Thyroid gland (tissue), 4 donors: ENCODE measurements at places on chromosomes 6 and 20. TPM values are rescaled to one million over a fixed set of nuclear protein-coding genes. Genes with fewer than 3 reads are reported as not detected.
A peak's percentile ranks its signal among the peaks of the same experiment; 100 is the strongest.

CD24 gene
- total RNA-seq: 1,557 TPM

DNA sequence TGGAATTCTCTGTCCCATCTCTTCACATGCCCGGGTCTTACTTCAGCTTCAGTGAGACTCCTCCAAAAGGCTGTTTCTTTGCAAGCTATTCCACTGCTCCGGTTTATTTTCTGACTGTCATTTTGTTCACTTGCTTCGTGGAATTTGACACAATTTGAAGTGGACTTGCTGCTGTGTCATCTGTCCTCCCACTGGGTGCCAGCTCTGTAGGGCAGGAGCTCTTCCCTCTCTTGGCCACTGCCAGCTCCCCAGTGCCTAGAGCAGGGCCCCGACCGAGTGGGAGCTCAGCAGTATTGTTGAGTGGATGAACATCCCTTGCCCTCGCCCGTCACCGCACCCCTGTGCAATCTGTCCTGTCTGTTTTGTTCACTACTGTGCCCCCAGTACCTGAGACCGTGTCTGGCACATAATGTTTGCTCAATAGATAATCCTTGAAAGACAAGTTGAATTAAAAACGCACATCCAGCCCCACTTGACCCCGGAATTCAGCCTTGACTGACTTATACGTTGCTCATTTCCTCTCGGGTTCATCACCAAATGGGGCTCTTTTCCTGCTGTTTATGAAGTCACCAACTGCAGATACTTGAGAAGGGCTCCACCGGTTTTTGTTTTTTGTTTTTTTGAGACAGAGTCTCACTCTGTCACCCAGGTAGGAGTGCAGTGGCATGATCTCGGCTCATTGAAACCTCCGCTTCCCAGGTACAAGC, 170.3 kb upstream of the KCNG1 start:
- DNase-seq: no peak
- H3K4me3 ChIP-seq: no peak overlapping the region
- H3K27ac ChIP-seq: no peak overlapping the region
- H3K4me1 ChIP-seq: no peaks in the 10 kb centered on the region
- no peaks in the 10 kb centered on the region for H3K36me3 ChIP-seq

- no peak for DNase-seq
- H3K4me1 ChIP-seq: no peaks in the 10 kb centered on the region
- H3K27ac ChIP-seq: no peak overlapping the region
- no peaks in the 10 kb centered on the region for H3K27me3 ChIP-seq
Observed at GRCh38 chr6:111793711-111794111, 79.5 kb downstream of the FYN start.

- H3K4me3 ChIP-seq: peak overlapping the region; percentile 27
- peak overlapping the region; percentile 74 for H3K27ac ChIP-seq
- H3K36me3 ChIP-seq: no peaks in the 10 kb centered on the region
- no peaks in the 10 kb centered on the region for H3K27me3 ChIP-seq
- peak; percentile 9 for DNase-seq
Observed at GRCh38 chr6:32254761-32255198, 30.9 kb upstream of the NOTCH4 start.

DNA sequence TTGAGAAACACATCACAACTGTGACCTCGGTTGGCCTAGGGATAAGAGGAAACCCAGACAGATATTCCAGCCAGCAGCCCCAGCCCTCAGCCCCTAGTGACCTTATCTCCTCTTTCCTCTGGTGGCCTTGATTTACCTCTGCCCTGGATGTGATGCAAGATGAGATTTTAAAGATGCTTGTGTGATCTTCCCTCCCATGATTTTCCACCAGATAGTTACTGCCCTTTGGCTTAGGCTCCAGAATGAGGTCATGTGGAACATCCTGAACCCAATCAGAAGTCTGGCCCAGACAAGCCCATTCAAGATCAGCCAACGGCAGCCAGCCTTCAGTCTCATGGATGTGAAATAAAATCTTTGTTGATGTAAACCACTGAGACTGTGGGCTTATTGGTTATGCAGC, 104.0 kb downstream of the BANF2 start:
- H3K36me3 ChIP-seq: no peaks in the 10 kb centered on the region
- no peak for DNase-seq
- H3K27me3 ChIP-seq: no peaks in the 10 kb centered on the region
- H3K4me3 ChIP-seq: no peak overlapping the region

- DNase-seq: no peak
- no peak overlapping the region for H3K4me3 ChIP-seq
- H3K4me1 ChIP-seq: peaks cover 4% of the 10 kb centered on the region
- no peaks in the 10 kb centered on the region for H3K36me3 ChIP-seq
- no peak overlapping the region for H3K27ac ChIP-seq
Observed at GRCh38 chr20:4959592-4959991, 41.7 kb downstream of the SLC23A2 start.

CYP39A1 gene
- 18.3 TPM for total RNA-seq

DNA sequence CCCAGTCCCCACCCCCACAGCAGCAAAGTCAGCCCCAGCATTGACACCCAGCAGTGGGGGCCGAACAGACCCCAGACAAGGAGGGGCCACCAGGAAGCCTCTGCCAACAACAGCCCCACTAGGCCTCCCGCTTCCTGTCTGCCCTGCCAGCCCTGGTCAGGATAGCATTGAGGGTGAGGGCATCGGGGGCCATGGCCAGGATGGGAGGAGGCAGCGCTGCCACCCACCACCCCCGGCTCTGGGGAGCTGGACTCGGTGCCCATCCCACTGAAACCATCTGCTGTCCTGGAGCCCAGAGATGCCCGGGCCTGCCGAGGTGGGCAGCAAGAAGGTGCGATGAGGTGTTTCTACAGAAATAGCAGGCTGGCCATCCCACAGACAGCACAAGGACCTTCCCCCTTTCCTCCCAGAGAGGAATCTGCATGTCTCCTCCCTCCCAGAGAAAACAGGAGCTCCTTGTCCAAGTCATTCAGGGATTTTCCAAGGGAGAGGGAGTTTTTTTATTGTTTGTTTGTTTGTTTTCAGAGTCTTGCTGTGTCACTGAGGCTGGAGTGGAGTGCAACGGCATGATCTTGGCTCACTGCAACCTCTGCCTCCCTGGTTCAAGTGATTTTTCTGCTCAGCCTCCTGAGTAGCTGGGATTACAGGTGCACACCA, 62.1 kb upstream of the BHLHE23 start:
- no peak for DNase-seq
- no peak overlapping the region for H3K4me3 ChIP-seq
- H3K4me1 ChIP-seq: no peaks in the 10 kb centered on the region
- peaks cover 13% of the 10 kb centered on the region for H3K27me3 ChIP-seq

ETV7 gene
- total RNA-seq: not detected

DNA sequence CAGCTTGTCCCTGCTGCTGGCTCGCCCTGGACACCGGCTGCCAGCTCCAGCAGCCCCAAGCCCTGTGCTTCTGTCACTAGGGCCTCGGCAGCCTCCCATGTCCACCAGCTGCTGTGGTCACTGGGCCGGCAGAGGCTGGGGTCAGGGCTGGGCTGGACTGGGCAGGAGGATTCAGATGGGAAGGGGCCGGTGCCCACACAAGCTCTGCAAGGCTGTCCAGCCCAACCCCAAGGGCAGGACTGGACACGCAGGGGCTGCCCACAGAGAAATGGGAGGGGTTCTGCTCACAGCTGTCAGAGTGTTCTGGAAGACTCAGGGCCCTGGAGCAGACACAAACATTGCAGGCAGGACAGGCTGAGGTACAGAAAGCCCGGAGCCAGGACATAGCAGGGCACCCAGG, 65.6 kb downstream of the ADNP start:
- no peak overlapping the region for H3K4me3 ChIP-seq
- no peaks in the 10 kb centered on the region for H3K36me3 ChIP-seq
- DNase-seq: no peak
- H3K4me1 ChIP-seq: no peaks in the 10 kb centered on the region
- H3K27ac ChIP-seq: no peak overlapping the region

DNA sequence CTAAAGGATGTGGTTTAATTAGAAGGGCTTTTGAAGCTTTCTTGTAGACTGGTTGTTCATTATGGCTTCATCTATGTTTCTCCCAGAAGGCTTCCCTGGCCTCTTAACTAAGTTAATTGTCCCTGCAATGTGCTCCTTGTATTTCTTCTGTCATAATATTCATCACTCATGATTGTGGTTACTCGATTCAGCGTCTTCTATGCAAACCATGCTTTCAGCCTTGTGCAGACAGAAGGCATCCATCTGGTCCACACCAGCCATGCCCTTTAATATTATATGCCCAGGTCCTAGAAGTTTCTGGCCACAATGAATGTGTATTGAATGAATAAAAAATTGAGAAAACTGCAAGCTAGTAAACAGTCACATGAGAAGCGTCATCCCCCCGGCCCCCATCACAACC, 163.2 kb downstream of the KHDC1L start:
- H3K27me3 ChIP-seq: no peaks in the 10 kb centered on the region
- H3K4me1 ChIP-seq: no peaks in the 10 kb centered on the region
- no peak for DNase-seq
- no peaks in the 10 kb centered on the region for H3K36me3 ChIP-seq
- H3K27ac ChIP-seq: no peak overlapping the region
- H3K4me3 ChIP-seq: no peak overlapping the region

DNA sequence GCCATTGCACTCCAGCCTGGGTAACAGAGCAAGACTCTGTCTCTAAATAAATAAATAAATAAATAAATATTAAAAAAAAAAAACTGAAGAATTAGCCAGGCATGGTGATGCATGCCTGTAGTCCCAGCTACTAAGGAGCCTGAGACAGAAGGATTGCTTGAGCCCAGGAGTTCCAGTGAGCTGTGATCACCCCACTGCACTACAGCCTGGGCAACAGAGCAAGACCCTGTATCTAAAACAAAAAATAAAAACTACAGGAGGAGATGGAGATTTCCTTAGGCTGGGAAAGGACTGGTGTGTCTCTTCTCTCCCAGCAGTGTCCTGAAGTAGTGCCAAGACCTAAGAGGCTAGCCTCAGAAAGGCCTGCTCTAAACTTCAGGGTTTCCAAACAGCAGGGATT, 8.1 kb upstream of the GTF3C6 start:
- DNase-seq: no peak
- H3K4me1 ChIP-seq: peaks cover 11% of the 10 kb centered on the region
- no peaks in the 10 kb centered on the region for H3K36me3 ChIP-seq
- no peak overlapping the region for H3K4me3 ChIP-seq

- H3K36me3 ChIP-seq: no peaks in the 10 kb centered on the region
- no peak overlapping the region for H3K4me3 ChIP-seq
- H3K4me1 ChIP-seq: no peaks in the 10 kb centered on the region
Observed at GRCh38 chr6:128981716-128982115, 98.8 kb downstream of the LAMA2 start.

GRCh38 chr20:63447320-63447719, 25.1 kb downstream of the KCNQ2 start:
- no peak overlapping the region for H3K4me3 ChIP-seq
- no peaks in the 10 kb centered on the region for H3K4me1 ChIP-seq
- no peak overlapping the region for H3K27ac ChIP-seq
- DNase-seq: no peak

DNA sequence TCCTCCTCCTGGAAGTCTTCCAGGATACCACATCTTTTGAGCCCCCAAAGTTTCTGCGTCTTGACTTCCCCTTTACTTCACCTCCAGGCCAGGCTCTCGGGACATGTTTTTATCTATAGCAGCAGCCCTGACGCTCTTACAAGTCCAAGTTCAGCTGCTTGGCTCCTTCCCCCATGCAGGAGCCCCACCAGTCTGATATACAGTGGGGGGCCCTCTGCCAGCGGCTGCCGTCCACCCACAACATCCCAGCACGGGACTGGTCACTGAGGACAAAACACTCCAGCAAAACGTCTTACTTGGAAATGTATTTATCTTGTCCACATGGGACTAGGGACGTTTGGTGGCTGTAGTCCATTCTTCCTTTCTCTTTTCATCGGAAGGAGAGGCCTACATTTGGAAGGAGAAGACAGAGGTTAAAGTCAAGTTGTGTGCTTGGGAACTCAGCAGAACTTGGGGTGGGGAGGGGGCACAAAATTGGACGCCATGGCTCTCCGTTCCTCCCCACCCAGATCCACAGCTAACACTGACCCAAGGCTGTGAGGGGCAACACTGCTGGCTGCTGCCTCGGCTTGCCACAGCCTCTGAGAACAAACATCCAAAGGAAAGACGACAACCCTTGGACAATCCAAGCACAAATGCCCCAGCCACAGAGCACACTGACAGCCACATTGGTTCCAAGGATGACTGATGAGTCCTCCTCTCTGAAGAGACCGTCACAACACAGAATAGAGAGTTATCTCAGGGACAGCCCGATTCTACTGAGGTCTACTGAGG, 79.2 kb downstream of the PRND start:
- H3K4me1 ChIP-seq: no peaks in the 10 kb centered on the region
- H3K27me3 ChIP-seq: no peaks in the 10 kb centered on the region
- H3K36me3 ChIP-seq: peaks cover 4% of the 10 kb centered on the region
- no peak for DNase-seq
- no peak overlapping the region for H3K4me3 ChIP-seq

KIF6 gene
- total RNA-seq: 1.1 TPM

- no peak overlapping the region for H3K27ac ChIP-seq
- no peaks in the 10 kb centered on the region for H3K4me1 ChIP-seq
- H3K27me3 ChIP-seq: peaks cover 3% of the 10 kb centered on the region
- DNase-seq: no peak
- no peaks in the 10 kb centered on the region for H3K36me3 ChIP-seq
Observed at GRCh38 chr6:98047871-98048270, 764.9 kb upstream of the MMS22L start.

DNA sequence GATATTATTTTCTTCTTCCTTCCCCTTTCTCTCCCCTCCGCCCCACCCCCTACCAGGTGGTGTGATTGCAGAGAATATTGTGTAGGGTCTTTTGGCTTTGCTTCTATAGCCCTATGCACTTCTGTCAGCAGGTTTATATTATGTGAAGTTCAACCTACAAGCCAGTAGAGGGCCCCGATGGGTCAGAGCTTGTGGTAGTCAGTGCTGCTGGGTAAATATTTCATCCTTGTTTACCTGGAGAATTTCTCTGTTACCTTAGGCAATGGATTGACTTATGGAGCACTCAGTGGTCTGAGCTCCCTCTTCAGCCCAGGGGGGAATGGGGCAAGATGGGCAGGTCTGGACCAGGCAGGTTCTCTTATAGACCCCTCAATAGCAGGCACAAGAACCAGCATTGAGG, 720.9 kb downstream of the GRIK2 start:
- H3K4me1 ChIP-seq: no peaks in the 10 kb centered on the region
- no peaks in the 10 kb centered on the region for H3K36me3 ChIP-seq
- no peaks in the 10 kb centered on the region for H3K27me3 ChIP-seq
- H3K4me3 ChIP-seq: no peak overlapping the region
- DNase-seq: no peak
- no peak overlapping the region for H3K27ac ChIP-seq

- H3K4me1 ChIP-seq: peaks cover 10% of the 10 kb centered on the region
- H3K36me3 ChIP-seq: no peaks in the 10 kb centered on the region
- no peak overlapping the region for H3K4me3 ChIP-seq
- no peak for DNase-seq
Observed at GRCh38 chr6:150228072-150228733, 85.4 kb downstream of the PPP1R14C start.

GRCh38 chr6:86153521-86153920, 510.8 kb upstream of the SYNCRIP start:
- H3K4me1 ChIP-seq: no peaks in the 10 kb centered on the region
- H3K27me3 ChIP-seq: no peaks in the 10 kb centered on the region
- H3K4me3 ChIP-seq: no peak overlapping the region
- DNase-seq: no peak

RPS10 gene
- total RNA-seq: 1,548 TPM

GJA1 gene
- 180 TPM for total RNA-seq

GRCh38 chr6:116018976-116019375, 41.7 kb downstream of the FRK start:
- no peaks in the 10 kb centered on the region for H3K27me3 ChIP-seq
- H3K36me3 ChIP-seq: no peaks in the 10 kb centered on the region
- H3K4me3 ChIP-seq: no peak overlapping the region
- H3K4me1 ChIP-seq: peaks cover 4% of the 10 kb centered on the region
- H3K27ac ChIP-seq: no peak overlapping the region
- no peak for DNase-seq

- H3K27me3 ChIP-seq: no peaks in the 10 kb centered on the region
- no peak for DNase-seq
- H3K4me1 ChIP-seq: no peaks in the 10 kb centered on the region
- no peaks in the 10 kb centered on the region for H3K36me3 ChIP-seq
Observed at GRCh38 chr20:21436205-21436604, 38.9 kb upstream of the NKX2-4 start.
